ENCODE measurements at places on chromosomes 7 and 10. TPM values are rescaled to one million over a fixed set of nuclear protein-coding genes. Genes with fewer than 3 reads are reported as not detected.

EIF4EBP2 gene
- total RNA-seq = 24.4 TPM

WDR86 gene
- not detected for total RNA-seq

PRKAR2B gene
- 0.93 TPM for total RNA-seq

HSPA12A gene
- total RNA-seq = 0.74 TPM

MYOF gene
- total RNA-seq = 37.8 TPM

GPR15LG gene
- not detected for total RNA-seq

SCIN gene
- total RNA-seq = 0.25 TPM

OR2A5 gene
- not detected for total RNA-seq

RADIL gene
- total RNA-seq = 0.42 TPM

KCNMA1 gene
- total RNA-seq = not detected

CADPS2 gene
- total RNA-seq = not detected

FFAR4 gene
- not detected for total RNA-seq

ASAH2B gene
- 10.3 TPM for total RNA-seq

FAM24A gene
- total RNA-seq = not detected

PAPOLB gene
- not detected for total RNA-seq

EVX1 gene
- total RNA-seq = not detected

C10orf71 gene
- total RNA-seq = not detected

IDI2 gene
- not detected for total RNA-seq

GRID1 gene
- total RNA-seq = not detected

SHH gene
- total RNA-seq = not detected

APBB1IP gene
- total RNA-seq = 53.3 TPM

ZNF853 gene
- 1.2 TPM for total RNA-seq

HHEX gene
- not detected for total RNA-seq

DNAJC12 gene
- 6.6 TPM for total RNA-seq

LRRC4 gene
- total RNA-seq = 0.37 TPM

GATA3 gene
- total RNA-seq = 23.5 TPM

SPAM1 gene
- total RNA-seq = not detected

TMEM176B gene
- total RNA-seq = not detected

HIP1 gene
- 5.0 TPM for total RNA-seq

VSTM2A gene
- total RNA-seq = not detected

ZC3HAV1 gene
- 120 TPM for total RNA-seq

NPSR1 gene
- total RNA-seq = not detected

INPP5A gene
- total RNA-seq = 9.3 TPM

NET1 gene
- 34.8 TPM for total RNA-seq

H2BK1 gene
- total RNA-seq = not detected

FKBP9 gene
- total RNA-seq = 0.37 TPM

MYOZ1 gene
- total RNA-seq = not detected

ADRA2A gene
- total RNA-seq = not detected

LRIT1 gene
- not detected for total RNA-seq

SYT15 gene
- 0.91 TPM for total RNA-seq

ASB10 gene
- total RNA-seq = not detected

TFPI2 gene
- not detected for total RNA-seq

VWDE gene
- total RNA-seq = 2.3 TPM

ABCB1 gene
- total RNA-seq = 4.9 TPM

RGR gene
- total RNA-seq = not detected

AKR1C8 gene
- not detected for total RNA-seq

Measured in activated CD4-positive, alpha-beta T cell treated with anti-CD3 and anti-CD28 coated beads for 36 hours (primary cell).